ENCODE measurements at places on chromosomes 11 and 22.

GRCh38 chr11:116132273-116132978, 628.2 kb upstream of the CADM1 start:
- DNase-seq: no peak

GRCh38 chr11:67468456-67468758, 644 bp downstream of the TMEM134 start:
- no peak for DNase-seq

GRCh38 chr22:24421428-24421931, 5.9 kb upstream of the ADORA2A start:
- no peak for DNase-seq

- no peak for DNase-seq
Observed at GRCh38 chr11:121741351-121741760, 288.6 kb upstream of the SORL1-AS1 start.

DNA sequence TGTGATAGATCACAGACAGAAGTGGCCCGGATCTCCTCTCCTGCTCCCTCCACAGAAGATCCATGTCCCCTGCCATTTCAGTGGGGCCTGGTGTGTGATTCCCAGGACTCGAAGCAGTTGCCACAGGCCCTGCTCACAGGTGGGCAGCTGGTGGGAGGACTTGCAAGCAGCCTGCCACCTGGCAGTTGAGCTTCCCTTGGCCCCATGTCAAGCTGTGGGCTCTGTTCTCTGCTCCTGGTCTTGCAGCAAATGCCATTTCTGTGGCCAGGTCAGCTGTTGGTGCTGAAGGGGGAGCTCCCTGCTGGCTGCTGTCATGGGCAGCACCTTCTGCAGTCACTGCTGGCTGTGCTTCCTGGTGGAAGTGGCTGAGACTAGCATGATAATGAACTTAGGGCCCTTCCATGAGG, 59.1 kb upstream of the SLC22A12 start:
- no peak for DNase-seq

GRCh38 chr11:11420191-11420898, 67.3 kb upstream of the CSNK2A3 start:
- DNase-seq: no peak

GRCh38 chr11:119983240-119983732, 154.6 kb downstream of the TRIM29 start:
- DNase-seq: no peak

DNA sequence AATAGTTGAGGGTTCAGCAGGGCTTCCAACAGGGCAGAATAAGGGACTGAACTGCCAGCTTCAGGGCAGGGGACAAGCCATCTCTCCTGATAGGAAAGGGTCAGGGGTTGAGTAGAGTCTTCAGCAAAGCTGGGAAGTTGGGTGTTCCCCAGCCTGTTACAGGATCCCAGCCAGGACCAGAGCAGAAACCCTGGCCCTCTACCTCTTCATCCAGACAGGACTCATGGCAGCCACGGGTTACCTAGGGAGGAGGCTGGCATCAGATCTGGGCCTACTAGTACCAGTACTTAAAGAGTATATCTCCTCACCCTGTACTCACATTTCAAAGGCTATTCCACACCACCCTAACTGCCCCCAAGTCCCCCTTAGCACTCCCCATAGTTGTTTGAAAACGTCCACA, 2.4 kb upstream of the TAF10 start:
- DNase-seq: no peak

DNA sequence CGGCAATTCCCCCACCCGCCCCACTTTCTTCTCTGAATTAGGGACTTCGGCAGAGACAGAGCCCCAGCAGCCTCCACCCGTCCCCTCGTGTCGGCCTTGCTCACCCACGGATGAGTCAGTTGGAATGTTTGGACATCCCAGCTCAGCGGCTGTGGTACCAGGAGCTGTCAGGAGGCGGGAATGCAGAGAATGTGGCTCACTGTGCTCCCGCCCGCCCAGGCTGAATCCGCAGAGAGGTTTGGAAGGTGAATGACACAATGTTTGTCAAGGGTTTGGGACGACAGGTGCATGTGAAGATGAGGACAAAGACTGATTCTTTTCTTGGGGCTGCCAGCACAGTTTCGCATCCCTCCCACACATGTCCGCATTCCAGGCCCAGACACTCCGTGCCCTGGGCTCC, 39.6 kb downstream of the LIF start:
- DNase-seq: no peak

GRCh38 chr11:2251138-2251537, 19.2 kb downstream of the ASCL2 start:
- DNase-seq: no peak

- DNase-seq: no peak
Observed at GRCh38 chr11:64021757-64022093, 14.0 kb upstream of the FLRT1 start.

GRCh38 chr11:104155375-104155774, 8.6 kb downstream of the PDGFD start:
- no peak for DNase-seq

DNA sequence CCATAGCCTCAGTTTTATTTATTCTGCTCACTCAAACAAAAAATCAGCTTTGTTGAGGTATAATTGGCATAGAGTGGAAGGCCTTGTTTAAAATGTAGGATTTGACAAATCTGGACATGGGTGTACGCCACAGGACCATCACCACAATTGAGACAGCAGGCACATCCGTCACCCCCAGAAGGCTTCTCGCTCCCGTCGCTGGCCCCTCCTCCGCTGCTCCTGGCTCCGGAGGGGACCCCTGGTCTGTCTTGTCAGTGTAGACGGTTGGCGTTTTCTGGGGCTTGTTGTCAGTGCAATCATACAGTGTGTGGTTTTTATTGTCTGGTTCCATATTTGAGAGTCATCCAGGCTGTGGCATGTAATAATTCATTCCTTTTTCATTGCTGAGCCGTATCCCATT, 97.6 kb downstream of the KCNQ1 start:
- no peak for DNase-seq

GRCh38 chr11:65113361-65113756, 1.7 kb downstream of the TM7SF2 start:
- DNase-seq: no peak

- no peak for DNase-seq
Observed at GRCh38 chr22:19530751-19531150, 6.5 kb upstream of the CLDN5 start.

GRCh38 chr11:1486054-1486825, at the start of gene MOB2:
Gene MOB2 (minus strand): TSS chr11:1486779. CDS start chr11:1486556, 223 bp downstream.
- no peak for DNase-seq

- no peak for DNase-seq
Observed at GRCh38 chr22:47329727-47330650, 567.5 kb downstream of the TBC1D22A start.

GRCh38 chr11:123519055-123519796, 89.2 kb downstream of the GRAMD1B start:
- no peak for DNase-seq

- peak; percentile 22 for DNase-seq
Observed at GRCh38 chr22:45671783-45672563, at the start of gene ATXN10. Gene ATXN10 (plus strand): TSS chr22:45671834. CDS start chr22:45672064, 230 bp downstream.

DNA sequence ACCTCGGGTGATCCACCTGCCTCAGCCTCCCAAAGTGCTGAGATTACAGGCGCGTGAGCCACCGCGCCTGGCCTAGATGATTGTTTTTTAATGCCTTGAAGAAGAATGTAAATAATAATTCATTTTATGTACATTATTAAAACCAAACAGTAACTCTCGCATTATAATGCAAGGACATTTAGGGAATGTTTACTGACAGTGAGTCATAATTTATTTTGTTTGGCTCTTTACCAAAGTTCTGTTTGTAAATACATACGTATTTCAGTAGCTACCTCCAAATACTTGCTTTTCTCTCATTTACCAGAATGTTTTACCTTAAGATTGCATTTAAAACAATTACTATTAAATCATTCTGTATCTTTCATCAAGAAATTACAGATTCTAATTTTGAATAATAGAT, 3.0 kb downstream of the RAB39A start:
- no peak for DNase-seq

GRCh38 chr22:20238901-20239675, 29.0 kb downstream of the RTN4R start:
- DNase-seq: no peak

DNA sequence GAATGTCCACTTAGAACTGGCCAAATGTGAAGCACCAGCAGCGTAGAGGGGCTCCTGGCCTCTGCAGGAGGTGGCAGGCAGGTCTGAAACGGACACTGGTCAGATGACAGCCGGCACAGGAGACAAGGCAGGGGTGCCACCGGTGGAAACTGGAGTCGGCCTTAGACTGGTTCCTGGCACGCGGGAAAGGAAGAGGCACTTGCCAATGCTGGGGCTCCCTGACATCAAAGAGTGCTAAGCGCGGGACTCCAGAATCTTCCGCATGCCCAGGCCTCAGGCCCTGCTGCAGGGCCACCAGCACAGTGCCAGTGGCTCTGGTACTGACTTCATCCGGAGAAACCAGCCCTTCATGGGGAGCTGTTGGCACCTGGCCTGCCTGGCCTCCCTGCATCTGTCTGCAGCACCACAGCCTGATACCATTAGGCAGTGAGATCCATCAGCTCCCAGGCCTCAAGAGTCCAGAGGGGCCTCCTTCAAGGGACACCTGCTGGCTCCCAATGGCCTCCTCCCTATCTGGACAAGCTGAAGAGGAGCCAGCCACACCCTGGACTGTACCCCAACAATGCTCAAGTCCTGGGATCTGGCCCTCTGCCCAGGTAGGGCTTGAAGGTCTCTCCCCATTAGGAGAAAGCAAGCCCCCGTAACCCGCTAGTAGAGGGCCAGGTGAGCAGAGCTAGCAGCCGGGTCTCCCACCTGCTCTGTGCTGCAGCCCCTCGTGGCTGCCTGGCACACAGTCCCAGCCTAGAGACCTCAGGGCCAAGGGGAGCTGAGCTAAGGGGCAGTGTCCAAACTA, 29.7 kb upstream of the GNB1L start:
- DNase-seq: no peak

DNA sequence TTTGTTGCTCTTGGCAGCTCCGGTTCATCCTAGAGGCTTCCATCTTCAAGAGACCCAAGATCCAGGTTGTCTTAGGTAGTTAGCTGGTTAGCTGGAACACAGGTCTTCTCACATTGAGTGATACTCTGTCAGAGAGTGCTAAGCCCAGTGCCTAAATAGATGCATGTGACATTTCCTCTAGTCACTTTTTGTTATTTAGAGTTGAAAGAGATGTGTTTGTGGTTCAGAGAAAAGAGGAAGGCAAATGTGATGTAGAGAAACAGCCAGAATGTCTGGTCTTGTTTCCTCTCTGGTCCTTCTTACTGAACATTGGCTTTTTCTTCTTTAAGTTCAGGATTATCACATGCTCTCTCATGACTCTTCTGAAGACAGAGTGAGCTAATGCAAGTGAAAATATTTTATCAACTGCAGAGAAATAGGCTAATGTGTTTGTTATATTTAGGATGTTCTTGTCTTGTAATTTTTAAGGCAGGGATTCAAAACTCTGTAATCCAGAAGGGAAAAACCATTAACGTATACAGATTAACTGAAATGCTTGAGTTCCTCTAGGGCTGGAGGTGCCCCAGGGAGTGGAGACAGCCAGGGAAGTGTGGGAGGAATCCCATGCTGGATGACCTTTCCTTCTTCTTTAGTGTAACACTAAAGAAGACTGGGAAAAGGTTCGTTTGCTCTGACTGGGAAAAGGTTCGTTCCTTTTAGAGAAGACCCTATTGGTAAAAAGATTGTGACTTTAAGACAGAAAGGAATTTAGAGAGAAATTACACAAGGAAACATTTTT, 75.4 kb downstream of the SWAP70 start:
- DNase-seq: no peak

DNA sequence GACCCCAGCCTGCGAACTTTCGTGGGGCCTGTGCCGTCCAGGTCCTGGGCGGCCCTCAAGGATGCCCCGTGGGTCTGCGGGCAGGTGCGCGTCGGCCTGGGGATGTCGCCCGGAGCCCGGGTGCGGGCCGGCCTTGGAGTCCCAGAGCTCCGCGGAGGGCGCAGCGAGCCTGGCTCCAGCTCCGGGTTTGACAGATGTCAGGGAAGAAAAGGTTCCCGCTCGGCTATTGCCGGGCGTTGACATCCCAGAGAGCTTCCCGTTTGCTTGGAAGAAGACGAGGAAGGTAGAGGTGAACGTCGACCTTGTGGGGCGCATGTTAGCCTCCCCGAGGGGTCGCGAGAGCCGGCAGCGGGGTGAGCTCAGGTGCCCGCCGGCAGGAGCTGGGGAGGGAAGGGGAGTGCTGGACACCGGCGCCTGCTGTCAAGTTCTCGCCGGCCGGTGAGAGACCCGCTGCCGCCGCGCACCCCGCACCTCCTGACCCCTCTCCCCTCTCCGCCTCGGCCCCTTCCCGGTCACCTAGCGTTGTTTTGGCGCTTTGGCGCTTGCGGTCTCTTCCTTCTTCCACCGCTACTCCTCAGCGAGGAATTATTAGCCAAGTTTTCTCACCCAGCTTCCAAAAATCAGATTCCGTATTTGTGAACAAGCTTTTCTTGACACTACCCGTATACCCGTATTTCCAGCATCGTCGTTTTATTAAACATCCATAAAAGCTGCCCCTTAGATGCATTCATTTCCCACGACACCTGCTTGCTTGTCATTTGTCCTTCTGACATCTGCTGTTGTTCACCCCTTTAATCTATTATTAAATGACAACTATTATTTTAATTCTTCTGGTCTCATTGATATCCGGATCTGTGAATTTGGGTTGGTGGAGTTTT, 1.3 kb downstream of the BMAL1 start:
- DNase-seq: no peak

Data from stimulated activated CD8-positive, alpha-beta memory T cell treated with anti-CD3 and anti-CD28 coated beads, Interleukin-15, amount 100 ng/mL, for 4 hours (primary cell).